ENCODE measurements at places on chromosomes 3 and 15.

DNA sequence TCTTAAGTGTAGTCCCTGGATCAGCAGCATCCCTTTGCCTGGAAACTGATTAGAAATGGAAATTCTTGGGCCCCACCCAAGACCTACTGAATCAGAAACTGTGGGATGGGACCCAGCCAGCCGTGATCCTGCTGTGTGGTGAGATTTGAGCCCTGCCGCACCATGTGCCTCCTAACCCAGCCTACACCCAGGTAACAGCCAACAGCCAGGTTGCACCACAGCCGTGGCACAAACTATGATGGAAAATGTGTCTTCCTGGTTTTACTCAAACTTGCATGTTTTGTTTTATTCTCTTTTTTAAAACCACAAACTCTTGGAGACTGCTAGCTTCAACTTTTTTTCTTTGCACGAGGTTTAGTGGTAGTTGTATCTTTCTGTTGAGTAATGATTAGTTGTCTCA is 2.6 kb downstream of the LIMD1 start:
- peak; percentile 66 for DNase-seq

- no peak for DNase-seq
These were observed 21.7 kb upstream of the TBC1D21 start for GRCh38 chr15:73851689-73852088.

- peak; percentile 80 for DNase-seq
These were observed 5.0 kb downstream of the FAM219B start for GRCh38 chr15:74901612-74902063.

DNA sequence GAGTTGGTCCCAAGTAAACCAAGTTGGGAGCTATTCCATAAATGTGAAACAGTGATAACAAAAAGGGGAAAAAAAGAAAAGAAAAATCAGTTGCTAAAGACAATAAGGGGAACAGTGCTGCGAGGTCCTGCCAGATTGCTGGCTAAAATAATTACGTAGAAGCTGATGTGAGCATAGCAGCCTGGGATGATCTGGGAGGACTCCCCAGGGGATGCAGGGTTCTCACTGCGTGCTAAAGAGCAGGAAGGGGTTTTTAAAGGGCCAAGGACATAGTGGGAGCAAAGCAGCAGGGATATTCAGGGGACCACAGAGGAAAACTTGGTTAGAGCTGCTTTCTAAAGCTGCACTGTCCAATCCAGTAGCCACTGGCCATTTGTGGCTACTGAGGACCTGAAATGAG is 133.0 kb upstream of the UMPS start:
- no peak for DNase-seq

- DNase-seq, result no peak
These were observed 4.6 kb upstream of the ABCC5 start for GRCh38 chr3:184022323-184022722.

DNA sequence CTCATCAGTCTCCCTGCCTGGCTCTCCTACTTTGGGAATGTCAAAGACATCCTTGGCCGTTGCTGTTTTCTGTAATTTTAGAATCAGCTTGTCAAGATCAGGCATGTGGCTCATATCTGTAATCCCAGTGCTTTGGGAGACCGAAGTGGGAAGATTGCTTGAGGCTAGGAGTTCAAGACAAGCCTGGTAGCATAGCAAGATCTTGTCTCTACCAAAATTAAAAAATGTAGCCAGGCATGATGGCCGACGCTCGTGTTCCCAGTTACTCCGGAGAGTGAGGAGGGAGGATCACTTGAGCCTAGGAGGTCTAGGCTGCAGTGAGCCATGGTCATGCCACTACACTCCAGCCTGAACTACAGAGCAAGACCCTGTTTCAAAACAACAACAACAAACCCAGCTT is 144.0 kb upstream of the ATP10A start:
- DNase-seq, result no peak

DNA sequence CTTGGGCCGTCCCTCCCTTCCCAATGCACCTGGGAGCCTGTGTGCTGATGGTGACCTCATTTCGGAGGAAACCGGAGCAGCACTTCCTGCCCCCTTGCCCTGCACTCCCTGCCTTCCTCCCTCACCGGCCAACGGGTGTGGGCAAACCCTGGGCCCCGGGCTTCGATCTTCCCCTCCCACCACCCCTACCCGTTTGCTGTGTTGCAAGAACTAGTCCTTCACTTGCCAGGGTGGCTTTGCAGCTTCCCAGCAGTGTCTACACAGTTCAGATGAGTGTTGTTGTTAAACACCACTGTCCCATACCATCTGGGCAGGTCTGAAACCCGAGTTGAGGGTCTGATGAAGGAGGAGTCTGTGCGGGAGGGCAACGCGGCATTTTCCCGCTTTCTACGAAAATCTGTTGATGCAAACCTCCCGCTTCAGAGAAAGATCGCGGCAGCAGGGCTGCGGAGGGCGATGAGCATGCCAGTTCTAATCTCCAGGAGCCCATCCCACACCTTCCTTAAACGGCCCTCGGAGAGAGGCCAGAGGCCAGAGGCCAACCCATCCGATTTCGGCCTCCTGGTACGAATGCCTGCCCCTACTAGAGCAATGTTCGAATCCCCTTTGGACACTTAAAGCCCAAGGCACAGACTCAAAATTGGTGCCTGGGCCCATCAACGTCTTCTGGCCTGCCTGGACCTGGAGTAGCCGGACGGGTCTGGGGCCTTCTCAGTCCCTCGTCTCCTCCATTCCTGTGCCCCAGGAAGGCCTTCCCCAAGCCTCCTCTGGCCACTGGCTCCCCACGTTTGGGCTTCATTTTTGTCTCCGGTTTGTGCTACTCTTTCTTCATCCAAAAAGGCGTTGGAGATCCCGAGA is 35.7 kb upstream of the POLG start:
- DNase-seq, result no peak

DNA sequence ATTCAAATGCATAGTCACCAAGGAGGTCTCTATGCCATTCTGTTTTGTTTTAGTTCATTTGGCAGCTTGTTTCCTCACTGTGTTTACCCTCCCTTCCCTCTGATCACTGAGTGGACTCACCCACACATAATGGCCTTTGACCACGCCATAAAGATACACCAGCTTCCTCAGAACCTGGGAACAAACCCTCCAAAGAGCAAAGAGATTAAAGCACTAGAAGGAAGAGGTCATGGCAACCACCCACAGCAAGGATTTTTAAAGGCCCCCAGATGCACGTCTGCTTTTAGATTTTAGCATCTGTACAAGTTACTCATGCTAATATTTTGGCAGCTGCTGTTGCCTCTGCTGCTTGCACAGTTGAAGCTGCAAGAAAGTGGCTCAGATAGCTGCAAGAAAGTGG is 47.9 kb upstream of the CADPS start:
- DNase-seq, result no peak

DNA sequence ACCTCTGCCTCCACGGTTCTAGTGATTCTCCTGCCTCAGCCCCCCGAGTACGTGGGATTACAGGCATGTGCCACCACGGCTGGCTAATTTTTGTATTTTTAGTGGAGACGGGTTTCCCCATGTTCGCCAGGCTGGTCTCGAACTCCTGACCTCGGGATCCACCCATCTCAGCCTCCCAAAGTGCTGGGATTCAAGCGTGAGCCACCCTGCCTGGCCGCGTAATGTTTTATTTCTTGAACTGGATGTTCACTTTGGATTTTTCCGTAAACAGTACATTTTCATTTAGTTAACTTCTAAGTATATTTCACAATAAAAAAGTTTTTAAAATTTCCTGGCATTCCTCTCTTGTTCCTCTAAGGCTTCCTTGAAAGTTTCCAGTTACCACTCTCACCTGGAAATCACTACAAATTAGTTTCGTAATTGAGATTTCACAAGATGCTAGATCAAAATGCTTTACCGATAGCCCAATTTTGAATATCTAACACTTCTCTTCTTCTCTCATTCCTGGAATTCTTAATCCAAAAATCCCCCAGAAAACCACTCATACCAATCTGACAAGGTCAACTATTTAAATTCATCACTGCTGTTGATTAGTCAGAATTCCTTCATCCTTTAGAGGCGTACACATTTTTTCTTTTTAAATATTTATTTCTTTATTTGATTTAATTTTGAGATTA is 44.7 kb upstream of the INO80 start:
- DNase-seq, result no peak

GRCh38 chr15:61158504-61159407 is 70.3 kb downstream of the RORA start:
- no peak for DNase-seq

DNA sequence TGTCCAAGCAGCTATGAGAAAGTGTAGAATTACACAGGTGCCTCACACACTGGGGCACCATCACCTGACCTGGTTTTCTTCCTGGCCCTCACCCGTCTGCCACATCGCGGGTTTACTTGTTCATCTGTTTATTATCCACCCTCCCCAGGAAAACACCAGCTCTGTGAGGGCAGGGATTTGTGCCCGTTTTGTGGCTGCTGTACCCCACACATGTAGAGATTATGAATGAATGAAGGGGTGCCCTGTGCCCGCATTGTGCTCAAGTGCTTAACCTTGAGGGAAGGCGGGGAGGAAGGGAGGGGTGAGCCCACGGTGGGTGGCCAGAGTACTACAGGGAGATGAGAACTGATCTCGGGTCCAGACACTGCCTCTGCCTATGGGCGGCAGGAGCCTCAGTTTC is 108.4 kb downstream of the WNT7A start:
- DNase-seq, result no peak

DNA sequence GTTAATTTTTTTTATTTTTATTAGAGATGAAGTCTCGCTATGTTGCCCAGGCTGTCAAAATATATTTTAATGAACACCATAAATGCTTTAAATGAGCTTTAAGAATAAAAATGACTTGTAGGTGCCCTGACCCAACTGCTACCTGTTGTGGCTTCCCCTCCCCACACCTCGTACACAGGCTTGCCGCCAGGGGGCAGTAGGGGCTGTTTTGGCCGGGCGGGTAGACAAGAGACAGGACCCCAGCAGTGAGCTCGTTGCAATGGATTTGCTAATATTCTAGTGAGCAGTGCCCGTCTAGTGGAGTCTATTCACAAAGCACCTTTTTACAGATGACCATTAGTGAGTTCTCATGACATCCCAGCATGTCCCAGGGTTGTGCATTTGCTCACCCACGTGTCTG is 418.1 kb downstream of the OCA2 start:
- no peak for DNase-seq

GRCh38 chr3:65288776-65289175 is 601.0 kb upstream of the ADAMTS9 start:
- DNase-seq, result no peak

DNA sequence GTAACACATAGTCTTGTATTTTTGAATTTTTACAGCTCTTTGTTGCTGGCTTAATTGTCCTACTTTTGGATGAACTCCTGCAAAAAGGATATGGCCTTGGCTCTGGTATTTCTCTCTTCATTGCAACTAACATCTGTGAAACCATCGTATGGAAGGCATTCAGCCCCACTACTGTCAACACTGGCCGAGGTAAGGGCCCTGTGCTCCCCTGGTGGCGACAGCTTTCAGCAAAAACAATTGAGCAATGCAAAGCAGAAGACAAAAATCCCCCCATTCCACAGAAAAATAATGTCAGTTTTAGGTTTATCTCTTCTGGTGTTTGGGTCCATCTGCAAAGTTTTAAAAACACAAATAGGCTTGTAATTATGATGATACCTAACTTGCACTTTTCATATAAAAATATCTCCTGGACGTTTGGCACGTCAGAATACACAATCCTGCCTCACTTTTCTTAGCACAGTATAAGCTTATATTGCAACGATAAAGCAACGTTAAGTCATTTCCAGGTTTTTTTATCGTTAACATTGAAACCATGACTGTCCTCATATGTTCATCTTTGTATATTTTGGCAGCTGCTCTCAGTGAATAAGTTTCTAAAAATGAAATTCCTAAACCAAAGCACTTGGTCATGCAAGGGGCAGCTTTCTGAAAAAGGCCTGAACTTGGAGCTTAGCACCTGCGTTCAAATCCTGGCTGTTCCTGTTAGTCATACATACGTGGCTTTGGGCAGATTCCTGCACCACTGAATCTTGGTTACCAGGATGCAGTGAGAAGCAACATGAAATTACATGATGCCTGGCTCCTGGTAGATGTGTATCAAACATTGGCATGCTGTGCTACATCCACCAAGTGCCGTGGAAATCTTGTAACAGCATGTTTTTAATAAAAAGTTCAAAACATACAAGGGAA is 8.5 kb downstream of the SEC61A1 start:
- DNase-seq, result no peak

All from spleen (tissue), 13 donors.